ENCODE measurements at places on chromosomes 13 and 19.

- DNase-seq = no peak
Measured at GRCh38 chr13:101985321-101985720, 416.5 kb downstream of the FGF14 start.

DNA sequence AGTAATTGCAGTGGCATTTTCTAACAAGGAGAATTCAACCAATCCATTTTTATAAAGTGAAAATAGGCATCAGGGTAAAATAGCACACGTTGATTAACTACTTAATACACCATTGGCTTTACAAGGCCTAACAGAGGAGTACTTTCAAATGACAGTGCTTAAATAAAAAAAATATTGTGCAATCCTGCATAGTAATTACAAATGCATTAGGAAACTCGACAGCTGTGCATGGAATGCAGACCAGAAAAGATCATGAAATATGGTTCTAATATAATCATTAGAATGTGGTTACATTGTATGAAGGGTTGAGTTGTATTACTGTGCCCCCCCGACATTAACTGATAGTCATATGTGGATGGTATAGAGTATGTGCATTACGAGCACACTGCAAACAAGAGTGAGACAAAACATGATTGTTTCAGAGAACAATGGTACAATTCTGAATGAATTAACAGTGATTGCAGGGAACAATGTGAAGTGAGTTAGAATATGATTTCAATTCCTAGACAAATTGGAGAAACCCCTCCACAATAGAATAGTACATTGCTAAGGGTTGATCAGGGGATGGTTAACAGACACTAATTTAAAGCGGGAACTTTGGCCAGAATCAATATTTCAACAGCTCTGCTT is 270.6 kb downstream of the GPC5 start:
- DNase-seq = no peak

- no peak for DNase-seq
Measured at GRCh38 chr19:33432015-33432414, 58.5 kb downstream of the CEBPG start.

DNA sequence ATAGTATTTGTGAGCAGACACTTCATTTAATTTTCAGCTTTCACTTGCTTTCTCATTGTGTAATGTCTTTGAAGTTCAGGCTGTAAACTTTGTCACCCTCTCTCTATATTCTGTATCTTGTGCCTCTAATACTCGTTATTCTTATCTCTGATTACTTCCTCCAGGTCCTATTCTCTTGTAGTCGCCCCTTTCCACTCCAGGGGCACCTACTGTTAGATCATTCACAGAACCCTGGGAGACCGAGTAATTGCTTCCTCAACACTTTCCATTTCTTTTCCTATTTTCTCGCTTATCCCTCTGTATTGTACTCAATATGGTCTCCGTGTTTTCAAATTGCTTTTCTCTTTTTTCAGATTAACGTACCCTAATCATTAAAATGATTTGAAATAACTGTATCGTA is 93.9 kb upstream of the TDRD3 start:
- DNase-seq = no peak

- DNase-seq = no peak
Measured at GRCh38 chr13:103539721-103540381, 473.6 kb upstream of the SLC10A2 start.

DNA sequence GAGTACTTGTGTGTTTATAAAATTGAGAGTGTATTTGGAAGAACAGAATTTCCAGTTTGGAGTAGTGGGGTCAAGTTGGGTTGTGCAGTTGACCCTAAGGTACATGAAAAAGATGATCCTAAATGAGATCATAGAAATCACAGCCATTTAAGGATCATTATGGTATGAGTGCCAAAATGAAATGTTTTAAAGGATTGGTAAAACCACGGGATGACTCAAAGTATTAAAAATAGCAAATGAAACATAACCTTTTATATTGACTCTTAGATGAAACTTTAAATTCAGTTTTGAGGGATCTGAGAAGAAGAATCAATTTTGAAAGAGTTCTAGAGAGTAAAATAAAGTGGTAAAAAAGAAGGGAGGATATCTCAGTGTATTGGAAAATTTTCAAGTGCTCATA is 773.8 kb downstream of the GPC5 start:
- no peak for DNase-seq

DNA sequence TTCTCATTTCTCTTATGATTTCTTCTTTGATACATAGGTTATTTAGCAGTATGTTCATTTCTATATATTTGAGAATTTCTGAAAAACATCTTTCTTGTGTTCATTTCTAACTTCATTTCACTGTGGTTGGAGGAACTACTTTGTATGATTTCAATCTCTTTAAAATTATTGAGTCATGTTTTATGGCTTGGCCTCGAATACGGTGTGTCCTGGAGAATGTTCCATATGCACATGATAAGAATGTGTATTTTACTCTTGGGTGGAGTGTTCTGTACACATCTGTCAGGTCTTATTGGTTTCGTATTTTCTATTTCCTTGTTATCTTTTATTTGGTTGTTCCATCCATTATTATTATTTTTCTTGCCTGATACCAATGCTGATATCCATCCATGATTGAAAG is 22.9 kb downstream of the DNM2 start:
- DNase-seq = no peak

DNA sequence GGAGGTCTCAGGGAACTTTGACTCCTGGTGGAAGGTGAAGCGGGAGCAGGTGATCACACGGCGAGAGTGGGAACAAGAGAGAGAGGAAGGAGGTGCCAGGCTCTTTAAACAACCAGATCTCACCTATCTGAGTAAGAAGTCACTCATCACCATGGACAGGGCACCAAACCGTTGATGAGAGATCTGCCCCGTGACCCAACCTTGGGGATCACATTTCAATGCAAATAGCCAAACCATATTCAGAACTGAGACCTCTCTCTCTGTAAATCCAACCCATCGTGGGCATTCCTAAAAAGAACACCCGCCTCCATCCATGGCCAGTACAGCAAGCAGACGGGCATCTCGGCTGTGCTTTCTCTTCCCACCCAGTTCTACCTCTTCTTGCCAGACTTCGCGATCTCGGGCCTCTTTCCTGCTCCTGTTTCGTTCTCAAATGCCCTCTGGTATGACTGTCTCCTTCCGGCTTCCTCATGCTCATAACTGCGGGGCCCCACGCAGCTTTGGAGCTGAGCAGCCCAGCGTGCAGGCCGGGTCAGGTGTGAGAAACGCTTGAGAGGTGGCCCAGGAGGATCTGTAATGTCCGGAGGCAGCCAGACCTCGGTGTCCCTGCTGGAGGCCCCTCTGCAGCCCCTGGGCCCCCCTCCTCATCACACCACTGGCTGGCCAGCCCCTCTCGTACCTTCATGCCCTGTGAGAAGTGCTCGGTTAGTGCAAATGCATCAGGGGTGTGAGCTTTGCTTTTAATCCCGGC is 97.0 kb upstream of the GPR183 start:
- no peak for DNase-seq

DNA sequence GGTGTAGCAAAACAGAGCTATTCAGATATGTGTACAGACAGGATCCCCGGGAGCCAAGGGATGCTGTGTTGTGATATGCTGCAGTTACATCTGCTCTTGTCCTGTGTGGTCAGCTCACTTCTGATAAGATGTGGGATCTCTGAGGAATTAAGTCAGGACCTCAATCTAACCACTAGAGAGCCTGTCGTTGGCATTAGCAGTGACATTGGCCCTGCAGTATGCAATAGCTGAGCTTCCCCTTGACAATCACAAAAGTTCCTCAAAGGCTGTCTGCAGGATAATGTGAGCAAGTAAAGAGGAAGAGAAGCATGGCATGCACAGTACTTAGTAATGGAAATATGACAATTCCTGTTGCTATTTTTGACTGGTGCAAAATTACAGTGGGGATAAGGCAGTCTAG is 203.4 kb upstream of the MIR17HG start:
- no peak for DNase-seq

GRCh38 chr13:34249546-34250039 is 431.6 kb downstream of the RFC3 start:
- DNase-seq = no peak

GRCh38 chr13:32538143-32538620 is 413 bp downstream of the N4BP2L2 start:
- DNase-seq = no peak

- no peak for DNase-seq
Measured at GRCh38 chr13:97367016-97367822, 66.8 kb upstream of the RAP2A start.

- no peak for DNase-seq
Measured at GRCh38 chr19:30631033-30631370, 258.8 kb downstream of the ZNF536 start.

DNA sequence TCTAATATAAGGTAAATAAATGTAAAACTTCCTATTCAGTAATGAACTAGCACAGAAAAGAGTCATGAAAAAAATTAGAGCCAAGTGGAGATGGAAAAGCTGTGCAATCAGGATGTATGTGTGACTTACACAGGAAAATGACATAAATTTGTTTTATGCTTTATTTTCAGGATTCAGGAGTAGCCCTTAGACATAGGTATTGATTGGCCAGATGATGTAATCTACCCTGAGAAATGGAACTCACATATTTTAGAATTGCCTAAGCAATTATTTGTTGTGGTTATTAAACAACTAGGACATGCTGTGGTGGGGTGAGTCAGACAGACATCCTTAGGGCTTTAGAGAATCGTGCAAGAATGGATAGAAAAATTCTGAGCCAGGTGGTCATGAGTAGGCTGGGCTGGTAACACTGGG is 110.6 kb downstream of the PCDH9 start:
- no peak for DNase-seq

All from CD4-positive, alpha-beta T cell treated with Interferon gamma for 1 hour (primary cell).